Activated CD4-positive, CD25-positive, alpha-beta regulatory T cell (primary cell): ENCODE measurements at places on chromosomes 16 and 17.

GRCh38 chr16:26905336-26905735, 161.4 kb upstream of the C16orf82 start:
- no peak for DNase-seq

DNA sequence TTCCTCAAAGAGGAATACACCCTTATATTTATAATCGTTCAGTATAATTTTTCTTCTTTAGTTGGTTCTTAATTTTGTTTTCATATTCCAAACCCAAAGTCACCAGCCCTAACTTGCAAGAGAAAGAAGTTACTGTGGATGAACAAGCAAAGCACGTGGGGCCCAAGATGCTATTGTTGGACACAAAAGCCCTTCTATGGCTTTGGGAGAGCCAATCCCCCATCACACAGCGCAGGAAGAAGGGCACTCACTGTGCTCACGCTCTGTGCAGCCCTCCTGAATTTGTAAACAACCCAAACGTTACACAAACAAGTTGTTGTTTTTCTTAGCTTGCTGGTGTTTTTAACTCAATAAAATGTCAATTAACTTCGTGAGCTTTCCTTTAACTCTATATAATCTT, 22.5 kb downstream of the SPPL2C start:
- DNase-seq, result no peak

GRCh38 chr17:69470702-69471101, 56.2 kb downstream of the MAP2K6 start:
- DNase-seq, result no peak

DNA sequence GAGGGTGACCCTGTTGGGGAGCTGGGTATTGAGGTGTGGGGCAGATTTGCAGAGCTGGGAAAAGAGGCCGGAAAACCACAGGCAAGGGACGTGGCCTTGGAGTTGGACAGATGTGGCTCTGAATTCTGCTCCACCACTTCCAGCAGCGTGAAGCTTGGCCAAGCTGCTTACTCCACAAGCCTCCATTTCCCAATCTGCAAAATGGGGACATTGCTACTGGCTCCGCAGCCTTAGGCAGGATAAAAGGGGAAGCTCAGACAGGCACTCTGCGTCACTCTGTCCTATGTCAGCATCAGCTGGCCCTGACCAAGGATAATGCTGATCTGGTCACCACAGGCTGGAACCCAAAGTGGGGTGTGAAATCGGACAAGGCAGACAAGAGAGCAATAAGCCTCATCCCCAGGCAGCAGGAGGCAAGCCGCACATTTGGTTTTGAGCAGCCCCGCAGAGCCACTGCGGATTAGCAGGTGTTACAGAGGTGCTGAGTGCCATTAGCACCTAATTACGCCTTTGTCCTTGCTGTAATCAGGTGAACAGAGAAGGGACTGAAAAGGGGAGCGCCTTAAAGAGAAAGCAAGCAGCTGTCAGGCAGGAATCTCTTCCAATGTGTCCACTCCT, 54.8 kb downstream of the SDK2 start:
- no peak for DNase-seq

GRCh38 chr17:37089956-37090355, 141.2 kb downstream of the AATF start:
- DNase-seq, result no peak

GRCh38 chr16:69935740-69936139, 15.4 kb upstream of the CLEC18A start:
- DNase-seq, result no peak

- DNase-seq, result no peak
Observed at GRCh38 chr17:67862614-67863217, 37.4 kb downstream of the BPTF start.

- DNase-seq, result peak; percentile 86
Observed at GRCh38 chr16:75148311-75149195, at the start of gene ZFP1. Gene ZFP1 (plus strand): TSS chr16:75148524. CDS start chr16:75152952, 4,428 bp downstream.

DNA sequence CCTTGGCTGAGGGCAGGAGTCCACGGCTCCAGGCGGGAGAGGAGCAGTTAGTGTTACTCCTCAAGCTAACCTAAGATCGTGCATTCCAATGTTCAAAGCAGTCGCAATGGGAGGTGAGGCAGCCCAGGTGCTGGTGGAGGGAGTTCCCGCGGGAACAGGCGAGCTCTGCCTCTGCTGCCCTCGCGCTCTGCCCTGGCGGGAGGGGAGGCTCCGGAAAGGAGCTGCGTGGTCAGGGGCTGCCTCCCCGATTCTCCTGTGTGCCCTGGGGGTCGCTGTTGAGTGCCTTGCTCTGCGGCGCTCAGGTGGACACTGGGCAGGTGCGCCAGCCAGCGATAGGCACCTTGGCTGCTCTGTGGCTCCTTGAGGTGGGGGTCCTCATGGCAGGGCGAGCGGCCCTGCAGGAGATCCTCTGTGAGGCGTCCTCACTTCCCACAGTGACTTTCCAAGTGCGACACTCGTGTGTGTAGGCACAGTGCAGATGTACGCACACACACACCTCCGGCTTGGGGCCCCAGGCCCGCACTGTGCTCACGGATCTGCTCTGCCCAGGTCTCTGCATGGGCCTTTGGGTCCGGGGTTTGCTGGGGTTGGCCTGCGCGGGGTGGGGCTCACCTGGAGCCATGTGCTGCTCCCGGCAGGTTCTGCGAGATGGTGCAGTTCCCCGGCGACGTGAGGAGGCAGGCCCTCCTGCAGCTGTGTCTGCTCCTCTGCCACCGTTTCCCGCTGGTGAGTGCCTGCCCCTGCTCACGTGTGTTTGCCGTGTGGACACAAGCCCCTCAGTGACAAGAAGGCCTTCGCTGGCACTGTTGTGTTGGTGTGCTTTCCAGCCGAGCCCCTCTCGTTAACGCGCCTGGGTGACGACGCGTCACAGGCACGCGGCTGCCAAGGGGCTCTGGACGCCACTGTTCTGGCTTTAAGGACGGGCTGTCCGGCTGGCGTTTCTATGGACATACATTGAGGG, 97.9 kb upstream of the ZNF750 start:
- no peak for DNase-seq

GRCh38 chr17:57490890-57491289, 234.6 kb downstream of the MSI2 start:
- DNase-seq, result no peak

- no peak for DNase-seq
Observed at GRCh38 chr16:61834082-61834481, 202.2 kb downstream of the CDH8 start.

DNA sequence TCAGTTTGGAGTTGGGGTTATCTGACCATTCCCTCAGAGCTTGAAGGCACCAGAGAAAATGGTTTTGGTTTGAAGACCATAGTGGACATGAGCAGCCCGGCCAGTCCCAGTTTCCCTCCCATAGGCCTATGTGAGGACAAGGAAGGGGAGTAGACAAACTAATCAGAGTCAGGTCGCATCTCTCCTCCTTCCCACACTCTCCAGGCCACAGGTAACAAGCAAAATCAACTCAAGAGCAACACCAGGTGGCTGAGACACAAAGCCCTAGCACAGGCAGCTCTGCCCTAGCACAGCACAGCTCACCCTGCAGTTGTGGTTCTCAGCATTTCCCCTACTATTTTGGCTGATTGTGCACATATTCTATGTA, 7.2 kb downstream of the SUPT4H1 start:
- DNase-seq, result peak; percentile 35

DNA sequence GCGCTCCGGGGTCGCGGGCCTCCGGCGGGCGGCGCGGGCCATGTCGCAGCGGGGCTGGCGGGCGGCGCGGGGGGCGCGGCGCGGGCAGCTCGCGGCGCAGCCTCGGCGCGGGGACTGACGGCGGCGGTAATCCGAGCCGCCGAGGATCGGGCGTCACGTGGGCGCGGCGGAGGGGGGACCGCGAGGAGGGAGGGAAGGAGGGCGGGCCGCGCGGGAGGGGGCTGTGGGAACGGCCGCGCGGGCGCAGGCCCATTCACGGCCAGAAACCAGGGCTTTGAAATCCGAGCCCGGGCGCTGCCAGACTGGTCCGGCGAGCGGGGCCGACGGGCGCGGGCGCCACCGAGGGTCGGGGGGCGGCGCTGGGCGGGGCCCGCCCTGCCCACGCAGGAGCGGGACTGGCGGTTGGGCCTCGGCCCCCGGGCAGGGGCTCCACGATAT, at the start of gene MTSS2:
Gene MTSS2 (minus strand): TSS at position 116 of the 438 bp plus-strand sequence. CDS start 262 bp downstream, outside the sequence.
- DNase-seq, result no peak

- no peak for DNase-seq
Observed at GRCh38 chr17:10857976-10858375, 20.1 kb upstream of the PIRT start.

DNA sequence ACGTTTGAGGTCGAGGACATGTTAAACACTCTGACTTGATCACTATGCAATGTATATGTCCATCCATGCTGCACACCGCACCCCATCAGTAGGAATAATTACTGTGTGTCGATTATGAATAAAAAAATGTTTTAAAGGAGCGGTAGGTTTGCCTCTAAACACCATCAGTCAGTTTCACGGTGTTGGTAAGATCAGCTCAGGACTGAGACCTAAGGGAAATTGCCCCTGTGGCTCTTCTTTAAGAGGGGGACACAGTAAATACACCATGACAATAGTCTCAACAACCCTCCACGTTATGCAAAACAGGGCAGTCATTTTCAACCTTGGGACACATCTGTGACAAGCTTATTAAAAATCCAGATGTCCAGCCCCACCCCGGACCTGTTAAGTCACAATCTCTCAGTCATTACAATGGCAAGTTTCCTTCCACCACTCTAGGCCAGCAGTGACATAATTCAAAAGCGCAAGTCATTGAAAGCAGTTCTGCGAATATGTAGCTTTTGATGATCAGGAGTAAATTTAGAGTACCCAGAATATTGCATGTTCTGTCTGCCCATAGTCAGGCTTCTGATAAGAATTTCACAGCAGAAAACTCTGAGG, 1.2 kb downstream of the ATMIN start:
- DNase-seq, result no peak

DNA sequence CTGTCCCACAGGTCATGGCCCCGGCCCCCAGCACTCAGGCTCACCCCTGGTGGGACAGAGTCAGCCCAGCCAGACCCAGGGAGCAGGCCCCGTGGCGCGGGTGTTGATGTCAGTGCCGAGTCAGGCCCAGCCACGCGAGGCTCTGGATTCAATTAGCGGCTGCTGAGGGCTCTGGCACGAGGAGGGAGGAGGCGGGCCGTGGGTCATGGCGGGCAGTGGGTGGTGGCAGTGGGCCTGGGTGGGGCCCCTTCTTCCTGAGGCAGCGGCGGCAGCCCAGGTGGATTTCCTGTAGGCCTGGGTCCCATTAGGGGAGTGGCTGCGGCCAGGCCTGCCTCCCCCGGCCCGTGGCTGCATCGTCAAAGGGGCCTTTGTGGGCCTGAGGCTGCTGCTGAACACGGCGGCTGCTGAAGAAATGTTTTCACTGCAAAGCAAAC, 12.9 kb downstream of the VASN start:
- no peak for DNase-seq

- no peak for DNase-seq
Observed at GRCh38 chr17:66432996-66433551, 130.7 kb downstream of the PRKCA start.

DNA sequence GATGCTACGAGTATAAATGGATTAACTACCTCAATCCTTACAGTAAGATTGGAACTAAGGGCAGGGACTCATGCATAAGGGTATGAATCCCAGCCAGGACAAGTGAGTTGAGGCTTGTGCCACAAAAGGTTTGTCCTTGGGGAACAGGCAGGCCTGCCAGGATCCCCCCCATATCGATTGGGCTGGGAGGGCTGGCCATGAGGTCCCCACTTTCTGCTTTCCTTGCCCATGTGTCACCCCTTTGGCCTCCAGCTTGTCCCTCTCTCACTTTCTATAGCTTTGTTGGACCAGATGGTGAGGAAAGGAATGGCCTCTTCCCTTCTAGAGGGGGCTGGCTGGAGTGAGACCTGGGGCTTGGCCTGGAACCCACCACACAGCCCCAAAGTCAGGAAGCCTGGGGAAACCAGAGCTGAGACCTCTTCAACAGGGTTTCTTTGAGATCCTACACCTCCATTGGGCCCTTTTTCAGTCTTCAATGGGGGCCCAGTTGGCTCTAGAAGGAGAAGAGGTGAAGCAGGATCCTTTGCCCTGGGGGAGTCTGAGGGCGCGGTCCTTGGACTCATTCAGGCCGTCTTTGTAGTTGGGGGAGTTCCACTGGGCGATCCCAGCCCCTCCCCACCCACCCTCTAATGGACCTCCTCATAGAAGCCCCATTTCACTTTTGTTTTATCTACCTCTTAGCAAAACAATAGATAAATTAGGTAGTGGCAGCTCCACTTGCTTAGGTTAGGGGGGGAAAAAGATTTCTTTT, 57.3 kb downstream of the IGF2BP1 start:
- DNase-seq, result no peak

DNA sequence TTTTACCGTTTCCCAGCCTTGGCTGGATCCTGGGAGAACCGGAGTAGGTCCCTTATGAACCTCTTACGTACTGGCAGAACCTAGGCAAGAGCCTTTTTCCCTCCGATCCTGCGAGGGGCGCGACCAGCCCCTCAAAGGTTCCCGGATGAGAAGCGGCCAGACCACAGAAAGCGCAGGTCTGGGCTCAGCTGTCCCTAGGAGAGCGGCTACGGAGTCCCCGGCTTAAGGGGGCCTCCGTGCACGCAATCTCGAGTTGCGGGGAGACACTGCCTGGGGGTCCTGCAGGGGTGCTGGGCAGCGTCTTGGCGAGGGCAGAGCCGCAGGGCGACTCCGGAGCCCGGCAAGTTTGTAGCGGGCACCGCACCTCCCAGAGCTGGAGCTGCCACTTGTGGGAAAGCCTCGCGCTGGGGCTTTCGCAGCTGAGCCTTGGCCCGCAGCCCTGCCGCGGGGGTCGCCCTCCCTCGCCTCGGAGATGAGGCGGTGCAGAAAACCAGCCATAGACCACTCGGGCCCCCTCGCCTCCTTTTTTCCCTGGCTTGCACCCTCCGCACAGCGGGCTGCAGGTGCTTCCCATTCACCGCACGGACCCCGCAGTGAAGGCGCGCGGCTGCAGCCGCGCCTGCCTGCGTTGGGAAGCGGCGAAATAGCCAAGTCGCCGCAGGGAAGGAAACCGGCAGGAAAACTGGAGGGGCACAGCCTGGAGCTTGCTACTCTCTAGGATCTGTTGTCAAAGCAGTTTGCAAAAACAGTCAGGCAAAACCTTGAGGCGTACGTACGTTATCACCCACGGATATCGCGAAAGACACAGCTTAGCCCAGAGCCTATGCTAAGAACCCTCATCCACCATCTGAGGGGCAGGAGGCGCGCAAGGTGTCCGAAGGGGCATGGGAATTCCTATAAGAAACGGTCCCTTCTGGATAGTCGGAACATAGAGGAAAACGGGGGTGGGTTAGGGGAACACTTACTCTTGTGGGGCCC, 834 bp downstream of the CDH8 start:
- no peak for DNase-seq

- peak; percentile 51 for DNase-seq
Observed at GRCh38 chr16:11254913-11255736, 879 bp downstream of the SOCS1 start.

- no peak for DNase-seq
Observed at GRCh38 chr16:74713325-74713724, 12.7 kb upstream of the MLKL start.

- no peak for DNase-seq
Observed at GRCh38 chr16:3908951-3909437, 28.5 kb upstream of the CREBBP start.

GRCh38 chr16:89444728-89445127, 45.6 kb downstream of the ANKRD11 start:
- no peak for DNase-seq

DNA sequence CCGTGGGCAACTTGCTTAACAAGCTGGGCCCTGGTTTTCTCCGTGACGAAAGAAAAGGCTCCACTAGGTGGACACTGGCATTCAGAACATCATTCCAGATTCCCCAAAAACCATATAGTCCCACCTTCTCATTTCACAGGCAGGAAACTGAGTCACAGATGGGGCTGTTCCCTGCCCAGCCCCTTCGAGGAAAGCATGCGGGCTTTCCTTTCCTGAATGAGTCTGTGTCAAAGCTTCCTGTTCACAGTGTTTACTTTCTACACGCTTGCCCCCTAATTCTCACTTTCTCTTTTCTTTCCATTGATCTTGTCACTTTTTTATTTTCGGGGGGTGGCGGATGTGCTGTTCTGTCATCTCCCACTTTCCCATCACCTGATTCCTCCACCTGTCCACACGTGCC, 10.3 kb upstream of the LGALS9 start:
- DNase-seq, result no peak
